ENCODE measurements at places on chromosomes 16 and 17.

DNA sequence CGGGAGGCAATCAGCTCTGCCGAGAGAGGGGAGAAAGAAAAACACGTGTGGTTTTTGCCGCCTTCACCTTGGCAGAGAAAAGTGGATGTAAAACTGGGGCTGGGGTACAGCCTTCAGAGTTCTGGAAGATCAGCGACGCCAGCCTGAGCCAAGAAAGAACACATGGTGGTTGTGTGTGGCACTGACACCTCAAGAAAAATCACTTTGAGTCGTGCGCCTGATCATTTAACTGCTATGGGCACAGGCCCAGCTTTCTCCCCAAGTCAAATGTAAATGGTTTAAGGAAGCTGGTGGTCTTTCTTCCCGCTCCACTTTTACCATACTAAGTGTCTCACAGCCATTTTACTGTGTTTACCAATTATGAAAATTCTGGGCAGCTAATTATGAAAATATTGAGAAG lies 461.8 kb upstream of the SOX9 start:
- H3K27ac ChIP-seq = no peak overlapping the region
- no peak overlapping the region for H3K4me3 ChIP-seq
- H3K27me3 ChIP-seq = no peaks in the 10 kb centered on the region
- DNase-seq = no peak
- no peaks in the 10 kb centered on the region for H3K4me1 ChIP-seq

DNA sequence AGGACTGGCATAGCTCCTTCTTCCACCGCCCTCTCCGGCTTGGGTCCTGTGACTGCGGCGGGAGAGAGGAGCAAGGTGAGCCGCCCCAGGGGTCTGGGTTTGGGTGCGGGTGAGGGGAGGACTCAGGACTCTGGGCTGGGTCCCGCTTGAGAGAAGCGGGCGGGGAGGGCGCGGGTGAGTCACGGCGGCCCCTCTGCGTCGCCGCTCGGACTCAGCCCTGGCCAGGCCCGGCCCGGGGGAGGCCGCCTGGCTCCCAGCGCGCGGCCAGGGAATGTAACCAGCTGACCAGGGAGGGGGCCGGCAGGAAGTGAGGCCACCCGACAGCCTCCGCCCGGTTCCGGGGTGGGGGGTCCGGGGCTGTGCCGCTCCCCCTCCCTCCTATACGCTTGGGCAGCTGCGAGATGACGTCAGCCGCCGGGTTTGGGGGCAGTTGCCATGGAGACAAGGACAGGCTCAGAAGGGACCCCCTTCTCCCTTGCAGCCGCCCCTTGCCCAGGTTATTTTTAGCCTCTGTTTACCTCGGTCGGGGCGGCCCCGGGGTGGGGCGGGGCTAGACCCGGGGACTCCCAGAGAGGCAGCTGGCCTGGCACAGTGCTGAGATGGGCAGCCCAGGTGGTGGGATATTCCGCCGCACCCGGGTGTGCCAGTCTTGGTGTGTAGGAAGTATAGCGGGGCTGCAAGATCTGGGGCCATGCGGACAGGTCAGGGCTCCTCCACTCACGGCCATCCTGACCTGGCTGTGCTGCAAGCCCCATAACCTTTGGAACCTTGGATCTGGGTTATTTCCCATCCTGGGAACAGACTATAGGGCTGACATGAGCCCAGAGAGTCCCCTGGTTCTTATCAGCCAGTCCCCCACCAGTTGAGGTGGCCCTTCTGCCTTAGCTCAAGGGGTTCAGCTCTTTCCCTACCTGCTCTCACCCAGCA lies 1.6 kb downstream of the RIPOR1 start:
- peak overlapping the region; percentile 80 for H3K4me3 ChIP-seq
- no peaks in the 10 kb centered on the region for H3K4me1 ChIP-seq
- no peaks in the 10 kb centered on the region for H3K27me3 ChIP-seq
- H3K36me3 ChIP-seq = no peaks in the 10 kb centered on the region
- DNase-seq = peak; percentile 32

GRCh38 chr16:50269061-50269705 lies 2.8 kb downstream of the ADCY7 start:
- no peak for DNase-seq
- peaks cover 12% of the 10 kb centered on the region for H3K4me1 ChIP-seq
- H3K27me3 ChIP-seq = no peaks in the 10 kb centered on the region
- no peak overlapping the region for H3K4me3 ChIP-seq
- H3K27ac ChIP-seq = no peak overlapping the region

DNA sequence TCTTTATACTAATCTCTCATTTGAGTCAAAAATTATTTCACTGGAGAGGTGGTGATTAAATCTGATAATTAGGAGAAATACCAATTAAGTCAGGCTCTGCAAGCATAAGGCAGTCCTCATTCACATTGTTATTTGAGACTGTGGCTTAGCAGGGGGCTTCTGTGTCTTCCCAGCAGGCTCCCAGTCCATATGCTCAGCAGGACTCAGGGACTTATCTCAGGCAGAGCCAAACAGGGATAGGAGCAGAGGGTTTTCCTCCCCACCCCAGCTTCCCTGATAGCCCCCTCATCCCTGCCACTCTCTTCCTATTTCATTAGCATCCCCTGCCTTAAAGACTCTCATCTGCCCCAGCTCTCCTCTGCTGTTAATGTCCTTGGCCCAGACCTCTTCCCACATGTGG lies 104.3 kb upstream of the DNAH9 start:
- H3K27ac ChIP-seq = no peak overlapping the region
- H3K27me3 ChIP-seq = no peaks in the 10 kb centered on the region
- no peaks in the 10 kb centered on the region for H3K36me3 ChIP-seq
- DNase-seq = no peak

DNA sequence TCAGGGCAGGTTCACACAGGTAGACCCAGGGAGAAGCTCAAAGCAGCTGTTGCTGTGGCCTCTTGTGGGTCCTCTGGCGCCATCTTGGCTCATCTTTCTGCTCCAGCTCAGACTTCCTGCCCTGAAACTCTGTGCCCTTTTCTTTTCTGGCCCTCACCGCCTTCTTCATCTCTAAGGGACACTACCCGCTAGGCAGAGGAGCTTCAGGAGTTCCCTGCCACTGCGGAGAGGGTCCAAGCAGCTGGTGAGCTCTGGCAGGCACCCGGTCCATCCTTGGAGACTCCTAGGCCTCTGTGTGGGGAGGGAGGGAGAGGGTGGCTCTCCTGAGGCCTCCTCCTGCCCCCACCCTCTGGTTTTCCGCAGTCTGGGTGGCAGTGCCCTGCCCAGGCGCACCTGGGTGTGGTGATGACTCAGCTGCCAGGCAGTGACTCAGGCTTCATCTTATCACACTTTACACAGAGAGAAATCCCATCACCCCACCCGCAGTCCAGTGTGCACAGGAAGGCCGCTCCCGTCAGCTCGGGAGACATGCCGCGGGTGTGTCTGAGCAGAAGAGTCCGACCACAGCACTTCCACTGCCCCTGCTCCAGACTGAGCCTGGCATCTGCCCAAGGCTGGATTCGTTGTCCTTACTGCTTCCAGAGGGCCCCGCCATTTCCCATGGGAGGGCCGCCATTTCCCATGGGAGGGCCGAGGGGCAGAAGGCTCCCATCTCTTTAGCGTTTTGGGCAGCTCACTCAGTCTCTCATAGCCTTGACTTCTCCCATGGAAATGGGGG lies 7.3 kb downstream of the NT5C start:
- peaks cover 24% of the 10 kb centered on the region for H3K4me1 ChIP-seq
- H3K4me3 ChIP-seq = peak overlapping the region; percentile 2
- peaks cover 11% of the 10 kb centered on the region for H3K36me3 ChIP-seq
- DNase-seq = peak; percentile 100
- H3K27me3 ChIP-seq = no peaks in the 10 kb centered on the region

DNA sequence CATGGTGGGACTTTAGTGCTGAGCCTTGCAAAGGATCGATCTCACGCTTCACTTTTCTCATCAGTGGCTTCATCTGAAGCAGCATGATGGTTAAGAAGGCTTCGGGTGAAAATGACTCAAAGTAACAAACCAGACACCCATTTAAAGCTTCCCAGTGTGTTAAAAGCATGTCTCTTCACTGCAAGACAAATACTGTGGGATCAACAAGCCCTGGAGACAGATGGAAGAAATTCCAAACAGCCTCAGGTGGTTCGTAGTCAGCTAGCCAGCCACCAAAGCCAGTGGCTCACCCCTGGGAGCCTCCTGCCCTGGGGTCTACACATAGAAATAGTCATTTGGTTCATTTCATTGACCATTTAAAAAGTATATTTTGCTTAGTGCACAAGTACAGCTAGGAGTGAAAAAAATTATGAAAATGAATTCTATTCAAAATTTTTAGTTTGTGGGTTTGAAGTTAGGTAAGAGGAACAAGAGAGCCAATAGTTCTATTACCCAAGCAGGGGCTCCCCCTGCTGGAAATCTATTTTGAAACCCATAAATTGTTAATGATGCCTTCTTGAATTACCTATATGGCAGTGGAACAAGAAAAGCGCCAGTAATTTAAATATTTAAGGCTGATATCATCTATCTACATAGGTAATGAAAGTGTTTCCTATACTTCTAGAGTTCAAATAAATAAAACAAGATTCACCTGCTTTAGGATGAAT lies 51.6 kb downstream of the PMP22 start:
- H3K4me3 ChIP-seq = no peak overlapping the region
- peaks cover 55% of the 10 kb centered on the region for H3K27me3 ChIP-seq
- no peaks in the 10 kb centered on the region for H3K36me3 ChIP-seq
- peak; percentile 65 for DNase-seq
- H3K4me1 ChIP-seq = no peaks in the 10 kb centered on the region

DNA sequence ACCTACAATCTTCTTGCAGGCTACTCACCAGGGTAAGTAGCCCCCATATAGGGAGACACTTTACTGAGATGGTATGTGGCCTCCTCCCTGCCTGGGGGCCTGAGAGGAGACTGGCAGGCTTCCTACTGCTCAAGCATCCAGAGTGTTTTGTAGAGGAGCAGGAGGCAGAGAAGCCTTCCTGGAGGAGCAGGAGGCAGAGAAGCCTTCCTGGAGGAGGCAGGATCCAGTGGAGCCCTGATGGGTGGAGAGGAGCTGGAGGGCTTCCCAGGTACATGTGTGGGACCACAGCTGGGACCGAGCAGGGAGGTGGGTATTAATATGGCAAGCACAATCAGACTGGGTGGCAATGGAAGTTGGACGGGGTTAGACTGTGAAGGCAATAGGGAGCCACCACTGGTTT lies 2.1 kb upstream of the ADGRG5 start:
- no peak for DNase-seq
- no peaks in the 10 kb centered on the region for H3K36me3 ChIP-seq
- no peaks in the 10 kb centered on the region for H3K27me3 ChIP-seq
- no peak overlapping the region for H3K4me3 ChIP-seq

GRCh38 chr16:73025151-73025855 lies 22.6 kb downstream of the ZFHX3 start:
- no peaks in the 10 kb centered on the region for H3K27me3 ChIP-seq
- H3K4me3 ChIP-seq = no peak overlapping the region
- H3K4me1 ChIP-seq = peaks cover 9% of the 10 kb centered on the region
- no peak for DNase-seq
- H3K27ac ChIP-seq = no peak overlapping the region

DNA sequence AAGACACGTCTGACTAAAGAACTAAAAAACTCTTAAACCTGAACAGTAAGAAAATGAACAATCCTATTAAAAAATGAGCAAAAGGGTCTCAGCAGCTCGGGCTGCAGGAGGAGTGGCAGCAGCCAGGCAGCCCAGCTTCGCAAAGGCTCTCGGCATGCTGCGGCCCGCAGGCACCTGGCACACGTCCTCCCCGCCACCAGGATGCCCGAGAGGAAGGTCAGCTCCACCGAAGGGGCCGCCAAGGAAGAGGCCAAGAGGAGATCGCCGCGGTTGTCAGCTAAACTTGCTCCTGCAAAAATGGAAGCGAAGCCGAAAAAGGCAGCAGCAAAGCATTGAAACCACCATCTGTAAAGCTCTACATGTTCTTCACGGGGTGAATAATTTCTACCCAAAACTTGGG lies 173.5 kb downstream of the BCAS3 start:
- no peaks in the 10 kb centered on the region for H3K27me3 ChIP-seq
- H3K27ac ChIP-seq = no peak overlapping the region
- no peak overlapping the region for H3K4me3 ChIP-seq
- H3K36me3 ChIP-seq = no peaks in the 10 kb centered on the region
- H3K4me1 ChIP-seq = no peaks in the 10 kb centered on the region
- no peak for DNase-seq

DNA sequence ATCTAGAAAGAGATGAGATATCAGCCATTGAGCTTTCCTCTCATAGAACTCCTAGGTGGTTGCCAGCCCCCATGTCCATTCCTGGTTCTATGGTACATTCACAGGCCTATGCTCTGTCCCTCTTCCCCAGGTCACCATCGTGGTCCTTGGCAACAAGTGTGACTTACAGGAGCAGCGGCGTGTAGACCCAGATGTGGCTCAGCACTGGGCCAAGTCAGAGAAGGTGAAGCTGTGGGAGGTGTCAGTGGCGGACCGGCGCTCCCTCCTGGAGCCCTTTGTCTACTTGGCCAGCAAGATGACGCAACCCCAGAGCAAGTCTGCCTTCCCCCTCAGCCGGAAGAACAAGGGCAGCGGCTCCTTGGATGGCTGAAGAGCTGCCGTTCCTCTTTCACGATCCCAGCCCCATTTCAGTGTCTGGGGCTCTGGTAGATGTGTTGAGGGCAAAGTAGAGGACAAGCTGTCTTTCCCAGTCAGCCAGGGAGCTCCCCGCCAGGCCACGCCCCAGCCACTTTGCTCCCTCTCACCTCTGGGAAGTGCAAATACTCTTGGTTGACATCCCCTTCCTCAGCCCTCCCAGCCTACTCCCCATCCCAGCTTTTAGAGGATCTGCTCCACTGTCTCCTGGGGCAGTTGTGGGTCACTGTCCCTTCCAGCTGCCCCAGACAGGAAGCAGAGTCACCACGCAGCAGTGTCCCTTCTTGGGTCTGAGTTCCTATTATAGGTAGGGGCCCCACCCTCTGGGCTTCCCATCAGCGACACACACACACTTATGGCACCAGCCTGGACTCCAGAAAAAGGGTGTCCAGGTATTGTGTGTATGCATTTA lies 3.8 kb downstream of the NKIRAS2 start:
- no peak overlapping the region for H3K4me3 ChIP-seq
- no peaks in the 10 kb centered on the region for H3K36me3 ChIP-seq
- no peaks in the 10 kb centered on the region for H3K27me3 ChIP-seq
- no peak for DNase-seq

DNA sequence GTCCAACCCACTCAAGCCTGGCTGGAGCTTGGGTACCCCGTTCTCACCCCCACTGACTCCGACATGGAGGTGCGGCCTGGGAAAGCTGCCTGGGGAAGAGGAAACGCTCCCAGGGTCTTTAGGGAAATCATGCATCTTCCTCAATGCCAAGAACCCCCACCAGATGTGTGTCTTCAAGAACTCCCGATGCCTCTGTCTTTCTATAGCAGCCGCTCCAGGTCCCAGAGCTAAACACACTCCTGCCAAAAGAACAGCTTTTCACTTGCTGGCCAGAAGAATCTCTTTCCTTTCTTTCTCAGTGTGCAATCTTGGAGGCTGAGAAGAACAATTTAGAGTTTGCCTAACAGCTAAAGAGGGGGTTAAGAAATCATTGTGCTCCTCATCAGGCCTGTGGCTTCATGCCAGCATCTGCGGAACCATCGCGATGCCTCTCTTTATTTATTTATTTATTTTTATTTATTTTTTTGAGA lies 41.1 kb upstream of the MTSS2 start:
- H3K4me1 ChIP-seq = no peaks in the 10 kb centered on the region
- no peak for DNase-seq
- no peaks in the 10 kb centered on the region for H3K27me3 ChIP-seq
- no peak overlapping the region for H3K27ac ChIP-seq
- H3K4me3 ChIP-seq = no peak overlapping the region

GRCh38 chr17:49069585-49070273 lies 62.8 kb upstream of the B4GALNT2 start:
- no peaks in the 10 kb centered on the region for H3K36me3 ChIP-seq
- DNase-seq = peak; percentile 56
- H3K27ac ChIP-seq = no peak overlapping the region

GRCh38 chr17:9218064-9218635 lies 196.8 kb downstream of the NTN1 start:
- H3K4me1 ChIP-seq = no peaks in the 10 kb centered on the region
- DNase-seq = no peak
- no peaks in the 10 kb centered on the region for H3K36me3 ChIP-seq

All from PC-3 (cell line).